ENCODE measurements at places on chromosomes 7 and 10.

DNA sequence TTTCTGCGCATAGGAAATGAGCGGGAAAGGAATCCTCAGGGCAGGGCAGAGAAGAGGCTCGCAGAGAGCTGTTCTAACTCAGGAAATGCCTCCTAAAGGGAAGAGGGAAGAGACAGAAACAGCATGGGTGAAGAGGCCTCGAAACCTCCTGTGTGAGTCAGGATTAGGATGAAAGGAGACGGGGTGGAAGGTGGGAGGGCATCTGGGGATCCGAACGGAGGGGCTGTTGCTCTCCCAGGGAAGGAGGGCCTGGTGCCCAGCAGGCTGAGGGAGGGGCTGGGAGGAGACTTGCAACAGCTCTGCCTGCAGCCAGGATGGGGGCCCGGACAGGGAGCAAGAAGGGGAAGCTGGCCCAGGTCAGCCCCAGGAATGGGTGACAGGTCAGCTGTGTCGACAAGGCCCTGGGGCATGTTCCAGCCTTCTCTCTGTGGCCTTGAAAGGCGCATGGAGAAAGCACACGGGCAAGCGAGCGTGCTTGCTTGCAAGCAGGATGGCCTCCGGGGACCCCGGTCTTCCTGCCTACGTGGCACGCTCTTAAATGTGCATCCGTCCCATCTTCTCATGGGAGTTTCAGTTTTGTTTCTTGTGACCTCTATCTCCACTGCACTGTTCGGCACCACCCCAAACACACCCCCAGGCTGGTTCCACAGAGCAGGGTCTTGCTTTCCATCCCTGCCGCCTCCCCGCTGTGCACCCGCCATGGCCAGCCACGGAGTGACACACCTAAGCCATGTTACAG is 63.5 kb downstream of the HIPK2 start:
- DNase-seq = no peak

GRCh38 chr10:47331491-47331890 is 9.2 kb downstream of the GDF2 start:
- no peak for DNase-seq

GRCh38 chr7:142836426-142836825 is 18.4 kb upstream of the EPHB6 start:
- DNase-seq = no peak

DNA sequence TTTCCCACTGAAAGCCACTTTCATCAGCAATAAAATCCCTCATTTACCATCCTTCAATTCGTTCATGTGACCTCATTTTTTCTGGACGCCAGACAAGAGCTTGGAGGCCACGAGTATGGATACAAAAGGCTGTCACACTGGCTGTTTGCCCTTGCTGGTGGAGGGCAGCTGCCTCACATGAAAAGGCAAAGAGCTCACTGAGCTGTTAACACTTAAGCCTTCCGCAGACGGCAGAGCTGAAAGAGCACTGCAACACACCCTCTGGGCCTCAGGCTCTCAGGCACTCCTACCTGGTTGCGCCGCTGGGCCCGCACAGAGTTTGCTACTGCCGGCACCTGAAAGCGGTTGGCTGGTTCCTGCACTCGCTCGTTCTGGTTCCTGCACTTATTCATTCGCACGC is 193.5 kb downstream of the CFTR start:
- no peak for DNase-seq

- no peak for DNase-seq
Measured at GRCh38 chr10:116730464-116731260, 11.7 kb downstream of the HSPA12A start.
